ENCODE measurements at places on chromosomes 16 and 17. TPM values are rescaled to one million over a fixed set of nuclear protein-coding genes. Genes with fewer than 3 reads are reported as not detected.

The HOXB5 gene
- total RNA-seq, result not detected

The CTRB2 gene
- total RNA-seq, result not detected

The SRCAP gene
- 17.2 TPM for total RNA-seq

The CDH1 gene
- total RNA-seq, result 3.7 TPM

The ZP2 gene
- total RNA-seq, result 0.52 TPM

The KCNG4 gene
- not detected for total RNA-seq

The PIRT gene
- total RNA-seq, result not detected

The SLC16A13 gene
- total RNA-seq, result under 0.01 TPM

The SEPTIN12 gene
- total RNA-seq, result not detected

The MINK1 gene
- 13.0 TPM for total RNA-seq

The MMP15 gene
- total RNA-seq, result 15.1 TPM

The NUFIP2 gene
- 30.3 TPM for total RNA-seq

The SOX8 gene
- 26.1 TPM for total RNA-seq

The TMC8 gene
- total RNA-seq, result 7.8 TPM

The PRAC2 gene
- total RNA-seq, result not detected

The TMIGD1 gene
- total RNA-seq, result not detected

The CLEC18A gene
- under 0.01 TPM for total RNA-seq

The DRC3 gene
- 1.0 TPM for total RNA-seq
